Hepatocyte (in vitro differentiated cells): ENCODE measurements at places on chromosomes 5 and 9. TPM values are rescaled to one million over a fixed set of nuclear protein-coding genes. Genes with fewer than 3 reads are reported as not detected.

The SLIT3 gene
- 43.8 and 58.4 TPM in 2 replicates for total RNA-seq

GRCh38 chr9:109229682-109230081, 62.6 kb upstream of the FRRS1L start:
- no peak for DNase-seq

The FBN2 gene
- total RNA-seq: 108 and 143 TPM in 2 replicates

GRCh38 chr9:87201351-87201751, 254.0 kb upstream of the GAS1 start:
- no peak for DNase-seq

- DNase-seq: no peak
Measured at GRCh38 chr9:21653091-21653490, 149.3 kb upstream of the MTAP start.

- DNase-seq: no peak
Measured at GRCh38 chr9:126470241-126470993, 143.3 kb upstream of the LMX1B start.

- no peak for DNase-seq
Measured at GRCh38 chr5:174315471-174315870, 270.0 kb downstream of the NSG2 start.

- DNase-seq: peak; percentile 41
Measured at GRCh38 chr9:82488313-82489200, 500.0 kb downstream of the SPATA31D1 start.

The FOXD4 gene
- total RNA-seq: 0.28 and 0.30 TPM in 2 replicates

The ANXA2R gene
- 0.93 and 4.4 TPM in 2 replicates for total RNA-seq

- DNase-seq: peak; percentile 52
Measured at GRCh38 chr5:172683645-172684471, 42.8 kb downstream of the NEURL1B start.

DNA sequence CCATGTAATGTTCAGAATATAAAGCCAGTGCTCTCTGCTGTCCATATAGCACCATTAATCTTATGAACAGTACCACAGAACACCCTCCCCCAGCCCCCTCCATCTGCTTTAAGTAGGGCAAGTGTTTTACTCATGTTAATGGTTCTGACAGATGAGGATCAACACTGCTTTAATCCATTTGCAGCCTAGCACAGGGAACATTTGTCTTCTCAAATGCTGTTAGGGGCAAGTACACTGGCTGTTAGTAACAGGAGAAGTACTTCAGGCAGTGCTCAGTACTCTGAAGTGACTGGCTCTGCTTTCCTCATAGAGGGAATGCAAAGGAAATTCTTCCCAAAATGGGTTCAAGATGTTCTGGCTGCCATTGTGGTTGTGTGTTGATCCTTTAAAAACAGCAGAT, 202.6 kb downstream of the DCP2 start:
- DNase-seq: no peak

DNA sequence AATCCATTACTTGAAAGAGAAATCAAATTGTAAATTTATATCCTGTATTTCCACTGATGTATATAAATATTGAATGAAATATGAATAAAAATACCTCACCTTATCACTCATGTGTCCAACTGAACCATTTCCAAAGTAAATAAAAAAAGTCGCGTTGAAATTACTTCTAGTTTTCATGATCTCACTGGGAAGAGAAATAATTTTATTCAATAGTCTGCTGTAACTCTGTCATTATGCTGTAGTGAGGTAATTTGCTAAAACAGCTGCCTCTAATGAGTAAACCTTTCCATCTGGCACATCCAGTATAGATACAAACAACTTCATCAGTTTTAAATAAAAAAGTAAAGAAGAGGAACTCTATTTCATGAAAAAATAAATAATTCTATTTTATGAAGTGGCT, 611.5 kb downstream of the ZNF608 start:
- DNase-seq: no peak

The C1QTNF3 gene
- 4.3 and 7.4 TPM in 2 replicates for total RNA-seq

DNA sequence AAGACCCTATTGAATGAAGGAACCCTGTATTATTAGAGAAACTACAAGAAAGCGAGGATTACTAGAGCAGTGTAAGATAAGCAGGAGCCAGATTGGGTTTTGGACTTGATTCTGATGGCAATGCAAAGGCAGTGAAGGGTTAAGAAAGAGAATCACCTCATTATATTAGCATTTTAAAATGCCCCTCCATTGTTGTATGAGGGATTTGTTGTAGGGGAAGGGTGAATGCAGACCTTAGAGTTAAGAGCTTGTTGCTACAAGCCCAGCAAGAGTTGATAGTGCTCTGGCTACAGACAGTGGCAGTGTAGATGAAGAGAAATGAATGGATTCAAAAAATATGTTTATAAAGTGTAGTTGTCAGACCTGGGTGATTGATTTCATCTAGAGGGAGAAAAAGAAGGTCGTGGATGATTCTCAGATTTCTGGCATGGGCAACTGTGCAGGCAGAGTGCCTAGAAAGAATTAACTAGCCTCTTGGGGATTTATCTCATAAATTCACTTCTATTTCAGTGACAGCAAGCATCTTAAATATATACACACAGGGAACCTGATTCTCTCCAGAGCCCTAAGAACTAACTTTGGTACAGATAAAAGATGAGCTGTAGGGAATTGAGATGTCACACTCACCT, 344.8 kb downstream of the ARRDC3 start:
- no peak for DNase-seq

DNA sequence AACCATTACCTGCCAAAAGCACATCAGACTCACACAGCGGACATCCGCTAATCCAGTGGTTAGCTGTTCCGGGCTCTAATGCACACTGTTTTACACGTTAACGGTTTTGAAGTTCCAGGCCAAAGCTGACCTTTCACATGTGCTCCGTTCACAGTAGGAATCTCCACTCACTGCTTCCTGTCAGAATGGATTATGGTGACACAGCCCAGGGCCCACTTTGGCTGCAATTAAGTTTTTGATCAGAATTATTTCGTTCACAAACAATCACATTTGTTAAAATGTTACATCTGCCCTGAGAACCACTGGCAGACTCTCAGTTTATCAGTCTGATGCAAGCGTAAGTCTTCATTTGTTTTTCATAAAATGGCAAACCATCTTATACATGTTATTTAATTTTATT, 30.2 kb upstream of the CATSPER3 start:
- no peak for DNase-seq

The PDLIM4 gene
- total RNA-seq: 7.3 and 16.4 TPM in 2 replicates

DNA sequence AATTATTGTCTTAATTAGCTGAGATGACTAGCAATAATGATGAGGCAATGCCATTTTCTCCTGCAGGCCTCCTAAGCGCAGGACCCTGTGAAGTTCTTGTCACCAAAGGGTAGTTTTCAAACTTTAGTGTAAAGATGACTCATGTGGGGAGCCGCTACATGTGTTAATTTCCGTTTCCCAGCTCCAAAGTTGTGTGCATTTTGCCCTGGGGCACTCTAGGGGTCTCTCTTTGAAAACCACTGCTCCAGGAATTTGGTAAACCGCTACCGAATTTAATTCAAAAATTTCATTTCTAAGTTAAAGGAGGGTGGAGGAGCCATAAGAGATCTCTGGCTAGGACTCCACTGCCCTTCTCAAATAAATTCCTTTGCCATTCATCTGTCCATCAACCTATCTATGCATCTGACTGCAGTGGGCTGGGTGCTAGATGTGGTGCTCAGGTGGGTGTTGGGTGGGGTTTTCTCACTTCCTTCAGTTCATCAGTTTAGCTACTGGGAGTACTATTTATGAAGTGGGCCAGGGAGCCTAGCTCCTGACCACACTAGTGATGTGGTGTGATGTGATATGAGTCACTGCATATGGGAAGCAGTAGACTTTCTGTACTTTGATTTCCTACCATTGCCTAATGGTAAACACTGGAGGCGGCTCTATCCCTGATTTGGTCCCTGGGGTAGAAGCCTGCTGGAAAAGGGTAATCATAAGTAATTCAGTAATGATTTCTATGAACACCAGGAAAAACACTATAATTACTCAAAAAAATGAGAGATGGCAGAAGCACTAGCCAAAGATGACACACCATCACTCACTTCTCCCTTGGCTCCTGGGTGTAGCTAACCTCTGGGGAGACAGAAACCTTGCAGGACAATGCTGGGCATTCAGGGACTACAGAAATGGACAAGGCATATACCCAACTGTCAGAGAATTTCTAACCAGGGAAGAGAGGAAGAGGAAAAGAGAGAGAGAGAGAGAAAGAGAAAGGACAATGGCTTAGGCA, 4.0 kb upstream of the ZSWIM6 start:
- DNase-seq: peak; percentile 58

- DNase-seq: no peak
Measured at GRCh38 chr9:72791436-72791835, 161.4 kb downstream of the ALDH1A1 start.

The ASPN gene
- 33.6 and 35.3 TPM in 2 replicates for total RNA-seq

DNA sequence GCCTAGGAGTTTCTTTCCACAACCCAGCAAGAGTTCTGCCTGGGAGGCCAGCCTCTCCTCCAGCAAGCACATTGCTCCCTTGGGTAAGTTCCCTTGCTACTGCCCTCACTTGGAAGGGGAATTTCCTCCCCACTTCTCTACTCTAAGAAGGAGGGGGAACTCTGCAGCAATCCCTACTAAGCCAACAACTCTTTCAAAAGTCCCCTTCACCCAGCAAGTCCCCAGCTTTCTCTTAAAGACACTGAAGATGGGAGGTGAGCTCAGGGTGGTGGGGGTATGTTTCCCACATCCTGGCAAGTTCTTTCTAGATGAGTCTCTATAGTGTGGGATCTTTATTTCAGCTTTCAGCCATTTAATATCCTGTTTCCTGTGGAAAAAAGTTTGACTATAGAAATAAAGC, 49.0 kb downstream of the PDE8B start:
- no peak for DNase-seq

- no peak for DNase-seq
Measured at GRCh38 chr5:127331890-127332649, 41.5 kb downstream of the MEGF10 start.

The IRX4 gene
- total RNA-seq: not detected in 2 replicates

GRCh38 chr5:180370861-180371641, 17.9 kb upstream of the GFPT2 start:
- no peak for DNase-seq
